Activated CD4-positive, alpha-beta T cell treated with anti-CD3 and anti-CD28 coated beads for 24 hours (primary cell): ENCODE measurements at places on chromosomes 7 and 10.

DNA sequence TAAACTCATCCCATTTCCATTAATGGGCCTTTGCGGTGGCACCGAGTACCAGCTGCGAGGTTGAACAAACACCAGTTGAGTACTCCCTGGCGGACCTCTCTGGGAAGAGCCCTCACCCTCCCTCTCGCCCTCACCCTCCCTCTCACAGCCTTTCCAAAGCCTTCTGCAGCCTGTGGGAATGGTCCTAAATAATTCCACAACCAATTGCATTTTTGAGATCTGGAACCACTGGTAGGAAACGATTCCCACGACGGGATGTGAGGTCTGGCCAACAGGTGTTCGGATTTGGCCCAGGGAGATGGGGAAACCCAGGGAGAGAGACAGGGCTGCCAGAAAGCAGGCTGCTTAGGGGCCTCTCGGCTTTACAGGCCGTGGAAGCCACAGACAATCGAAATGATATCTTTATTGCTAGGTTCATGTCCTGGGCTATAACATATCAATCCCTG is 5.3 kb downstream of the PTF1A start:
- no peak for DNase-seq

DNA sequence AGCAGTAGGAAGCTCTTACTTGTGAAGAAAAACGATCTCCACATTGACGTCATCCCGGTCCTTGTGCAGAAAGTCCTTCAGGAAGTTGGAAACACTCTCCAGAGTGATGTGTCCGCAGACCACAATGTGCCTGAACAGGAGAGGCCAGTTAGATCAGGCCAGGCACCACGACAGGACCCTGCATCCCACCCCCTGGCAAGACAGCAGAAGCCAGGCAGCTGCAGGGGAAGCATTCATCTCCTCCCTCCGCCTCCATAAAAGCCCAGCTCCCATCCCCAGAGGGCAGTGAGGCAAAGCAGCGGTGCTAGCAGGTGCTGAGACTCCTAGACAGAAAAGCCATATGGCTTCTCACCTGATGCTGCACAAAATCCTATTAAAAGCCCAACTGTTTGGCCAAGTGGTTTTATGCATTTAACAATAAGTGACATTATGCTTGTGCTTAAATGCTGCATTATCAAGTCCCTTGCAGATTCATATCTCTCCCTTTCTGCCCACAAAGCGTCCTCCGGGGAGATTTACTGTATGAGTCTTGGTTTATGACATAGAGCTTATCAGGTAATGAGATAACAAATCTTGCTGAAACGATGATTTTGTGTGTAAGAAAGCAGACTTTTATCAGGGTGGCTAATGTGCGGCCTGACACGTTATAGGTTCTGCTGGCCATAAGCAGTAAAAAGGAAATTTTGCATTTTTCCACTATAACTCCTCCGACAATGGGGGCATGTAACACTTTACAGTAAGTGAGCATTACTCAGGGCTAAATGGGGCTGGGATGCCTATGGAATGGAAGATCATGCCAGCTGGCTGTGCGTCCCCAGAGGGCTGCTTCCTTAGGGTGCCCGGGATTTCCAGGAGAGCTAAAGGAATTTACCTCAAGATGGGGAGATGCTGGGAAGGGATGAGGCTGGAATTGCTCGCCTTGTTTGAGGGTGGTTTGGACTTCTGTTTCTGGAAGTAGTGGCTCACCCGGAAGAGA is 546.9 kb downstream of the KCNMA1 start:
- no peak for DNase-seq

GRCh38 chr10:35640474-35640873 is 1.6 kb downstream of the FZD8 start:
- no peak for DNase-seq

- no peak for DNase-seq
Observed at GRCh38 chr7:106039486-106040060, 72.5 kb downstream of the SYPL1 start.

DNA sequence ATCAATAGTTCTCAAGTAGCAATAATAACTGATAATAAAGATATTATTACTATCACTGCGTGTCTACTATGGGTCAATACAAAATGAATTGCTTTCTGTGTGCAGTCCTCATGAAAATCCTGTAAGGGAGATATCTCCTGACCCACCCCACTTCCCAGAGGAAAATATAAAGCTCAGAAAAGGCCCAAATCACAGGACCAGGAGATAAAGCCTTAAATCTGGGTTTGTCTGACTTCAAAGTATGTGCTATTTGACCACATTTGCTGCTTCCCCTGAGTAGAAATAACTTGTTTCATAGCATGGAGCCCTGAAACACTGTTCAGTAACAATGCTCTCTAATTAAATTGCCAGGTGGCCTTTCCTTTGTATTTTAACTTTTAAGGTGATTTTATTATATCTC is 174.1 kb downstream of the JAZF1 start:
- DNase-seq: no peak

DNA sequence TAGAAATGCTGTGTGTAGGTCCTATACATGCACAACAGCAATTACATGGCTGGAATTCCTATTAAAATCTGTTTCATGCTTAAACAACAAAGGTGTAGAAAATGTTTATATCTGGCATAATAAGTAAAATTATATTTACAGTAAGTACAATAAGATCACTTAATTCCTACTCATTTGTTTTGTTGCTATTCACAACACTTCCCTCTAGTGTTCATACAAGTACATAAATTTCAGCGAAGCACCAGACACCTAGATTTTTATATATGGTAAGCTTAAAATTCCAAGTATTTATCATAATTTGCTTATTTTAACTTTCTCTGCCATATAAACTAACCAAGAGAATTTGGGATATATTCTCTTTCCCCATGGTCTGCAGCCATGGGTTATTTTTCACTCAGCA is 51.8 kb upstream of the ANK3 start:
- DNase-seq: no peak

- no peak for DNase-seq
Observed at GRCh38 chr7:76302347-76303201, at the start of gene HSPB1. TSS of gene HSPB1 (plus strand) at chr7:76302673. CDS start at chr7:76302713, 40 bp downstream.

DNA sequence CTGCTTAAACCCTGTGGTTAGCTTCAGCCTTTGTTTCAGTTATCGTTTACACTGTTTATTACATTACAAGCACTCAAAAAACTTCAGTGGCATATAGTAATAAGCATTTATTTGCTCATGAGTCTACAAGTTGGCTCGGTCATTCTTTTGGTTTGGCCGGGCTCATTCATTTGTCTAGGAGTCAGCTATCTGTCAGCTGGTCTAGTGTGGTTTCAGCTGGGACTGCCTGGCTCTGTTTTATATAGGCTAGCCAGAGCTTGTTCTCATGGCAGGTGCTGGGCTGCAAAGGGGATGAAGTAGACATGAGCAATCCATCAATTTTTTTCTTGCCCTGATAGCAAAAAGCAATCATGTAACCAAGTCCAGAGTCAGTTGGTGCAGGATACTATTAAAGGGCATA is 103.6 kb downstream of the MKLN1 start:
- DNase-seq: no peak
